ENCODE measurements at places on chromosomes 5 and 9.

GRCh38 chr9:115080242-115080641, 37.7 kb downstream of the TNC start:
- DNase-seq, result no peak

GRCh38 chr5:176646707-176647029, 616 bp upstream of the TSPAN17 start:
- no peak for DNase-seq

DNA sequence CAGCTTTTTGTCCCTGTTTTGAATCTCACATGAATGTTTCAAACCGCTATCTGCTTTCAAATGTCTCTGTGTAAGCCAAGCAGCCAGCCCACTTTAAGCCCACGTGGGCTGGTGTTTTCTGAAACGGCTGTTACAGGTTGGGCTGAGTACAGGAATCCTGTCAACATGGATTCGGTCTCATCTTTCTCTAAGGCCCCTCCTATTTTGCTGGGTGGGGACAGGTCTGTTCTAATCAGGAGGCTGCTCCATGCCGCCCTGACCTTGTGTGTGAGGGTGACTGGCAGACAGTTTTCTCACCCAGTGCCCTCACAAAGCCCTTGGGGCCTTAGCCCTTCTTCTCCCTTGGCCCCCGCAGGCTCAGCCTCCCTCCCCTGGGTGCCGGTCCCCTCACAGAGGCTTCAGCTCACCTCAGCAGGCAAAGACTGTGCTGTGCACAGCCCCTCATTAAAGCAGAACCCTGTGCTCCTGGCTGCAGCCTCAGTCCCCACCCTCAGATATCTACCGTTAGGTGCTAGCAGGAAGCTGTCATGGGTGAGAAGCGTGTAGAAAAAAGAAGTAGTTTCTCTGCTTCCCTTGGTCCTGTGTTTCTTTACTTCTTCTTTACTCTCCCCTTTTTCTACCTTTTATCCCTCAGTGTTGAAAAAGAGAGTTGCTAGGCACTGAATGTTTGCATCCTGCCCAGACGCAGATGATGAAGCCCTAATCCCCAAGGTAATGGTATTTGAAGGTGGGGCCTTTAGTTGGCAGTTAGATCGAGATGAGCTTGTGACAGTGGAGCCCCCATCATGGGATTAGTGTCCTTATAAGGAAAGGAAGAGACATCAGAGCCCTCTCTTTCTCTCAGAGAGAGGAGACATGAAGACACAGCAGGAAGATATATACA, 205.7 kb downstream of the ADAMTS12 start:
- no peak for DNase-seq

DNA sequence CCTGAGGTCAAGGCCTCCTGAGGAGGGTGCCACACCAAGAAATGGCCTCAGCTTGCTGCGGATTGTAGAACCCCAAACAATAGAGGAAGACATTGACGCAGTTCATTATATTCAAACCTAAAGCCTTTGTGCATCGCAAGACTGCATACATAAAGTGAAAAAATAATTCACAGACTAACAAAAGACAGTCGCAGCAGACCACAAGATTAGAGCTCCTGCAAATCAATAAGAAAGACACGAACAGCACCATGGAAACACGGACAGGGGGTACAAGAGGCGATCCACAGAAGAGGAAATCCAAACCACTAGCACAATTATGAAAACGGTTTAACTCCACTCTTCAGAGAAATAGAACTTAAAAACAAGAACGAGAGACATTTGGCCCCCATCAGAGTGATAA, 10.0 kb upstream of the TCOF1 start:
- DNase-seq, result no peak

DNA sequence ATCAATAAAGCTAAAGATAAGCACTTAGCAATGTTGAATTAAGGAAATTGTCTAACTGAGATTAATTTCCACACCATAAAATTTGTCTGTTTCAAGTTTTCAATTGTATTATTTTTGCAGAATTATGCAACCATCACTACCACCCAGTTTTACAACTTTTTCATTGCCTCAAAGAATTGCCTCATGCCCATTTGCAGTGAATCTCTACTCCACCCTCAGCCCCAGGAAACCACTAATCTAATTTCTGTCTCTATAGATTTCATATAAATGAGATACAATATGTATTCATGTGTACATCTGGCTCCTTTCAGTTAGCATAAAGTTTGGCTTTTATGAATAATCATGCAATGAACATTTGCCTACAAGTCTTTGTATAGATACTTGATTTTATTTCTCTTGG, 72.9 kb downstream of the PTCD2 start:
- DNase-seq, result no peak

GRCh38 chr9:96071815-96072124, 196.3 kb downstream of the ERCC6L2 start:
- DNase-seq, result no peak

GRCh38 chr5:119290161-119290569, 65.7 kb upstream of the TNFAIP8 start:
- no peak for DNase-seq

- DNase-seq, result no peak
These were observed 153.3 kb downstream of the RGS3 start for GRCh38 chr9:113616621-113617496.

DNA sequence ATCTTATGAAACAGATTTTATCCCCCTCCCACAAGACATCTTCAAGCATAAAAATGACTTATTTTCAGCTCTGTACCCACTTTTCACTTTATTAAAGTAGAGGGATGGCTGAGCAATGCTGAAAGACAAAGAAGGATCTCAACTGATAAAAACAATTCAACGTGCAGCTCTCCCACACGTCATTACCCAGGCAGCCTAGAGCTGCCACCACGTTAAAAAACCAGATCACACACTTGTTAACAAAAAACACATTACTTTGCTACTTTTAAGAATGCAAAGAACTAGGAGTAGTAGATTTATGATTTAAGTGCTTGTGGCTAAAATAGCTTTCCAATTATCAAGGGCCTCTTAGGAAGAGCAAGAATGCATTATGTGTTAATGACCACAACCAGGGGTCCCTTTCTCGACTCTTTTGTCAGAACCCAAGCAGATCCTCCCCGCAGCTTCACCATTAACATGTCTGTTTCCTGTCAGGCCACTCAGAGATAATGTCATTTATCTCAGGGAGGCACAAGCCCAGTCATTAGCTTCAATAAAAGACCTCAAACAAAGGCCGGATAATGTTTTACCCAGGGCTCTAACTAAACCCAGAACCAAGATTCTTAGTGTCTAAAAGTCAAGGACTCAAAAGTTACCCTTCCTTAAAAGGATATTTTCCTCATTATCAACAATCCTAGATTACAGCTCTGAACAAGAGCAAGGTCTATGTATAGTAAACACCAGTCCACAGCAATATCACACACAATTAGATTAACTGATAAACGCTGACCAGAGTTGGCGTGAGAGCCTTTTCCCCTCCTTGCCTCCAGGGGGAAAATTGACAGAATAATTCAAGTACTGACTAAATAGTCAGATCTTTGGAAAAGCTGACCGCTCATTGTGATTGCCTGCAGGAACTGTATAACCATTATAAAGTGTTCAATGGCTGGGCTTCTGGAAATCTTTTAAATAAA, 7.5 kb downstream of the ZNF608 start:
- no peak for DNase-seq

- DNase-seq, result no peak
These were observed 21.6 kb downstream of the ANKS6 start for GRCh38 chr9:98774746-98775145.

DNA sequence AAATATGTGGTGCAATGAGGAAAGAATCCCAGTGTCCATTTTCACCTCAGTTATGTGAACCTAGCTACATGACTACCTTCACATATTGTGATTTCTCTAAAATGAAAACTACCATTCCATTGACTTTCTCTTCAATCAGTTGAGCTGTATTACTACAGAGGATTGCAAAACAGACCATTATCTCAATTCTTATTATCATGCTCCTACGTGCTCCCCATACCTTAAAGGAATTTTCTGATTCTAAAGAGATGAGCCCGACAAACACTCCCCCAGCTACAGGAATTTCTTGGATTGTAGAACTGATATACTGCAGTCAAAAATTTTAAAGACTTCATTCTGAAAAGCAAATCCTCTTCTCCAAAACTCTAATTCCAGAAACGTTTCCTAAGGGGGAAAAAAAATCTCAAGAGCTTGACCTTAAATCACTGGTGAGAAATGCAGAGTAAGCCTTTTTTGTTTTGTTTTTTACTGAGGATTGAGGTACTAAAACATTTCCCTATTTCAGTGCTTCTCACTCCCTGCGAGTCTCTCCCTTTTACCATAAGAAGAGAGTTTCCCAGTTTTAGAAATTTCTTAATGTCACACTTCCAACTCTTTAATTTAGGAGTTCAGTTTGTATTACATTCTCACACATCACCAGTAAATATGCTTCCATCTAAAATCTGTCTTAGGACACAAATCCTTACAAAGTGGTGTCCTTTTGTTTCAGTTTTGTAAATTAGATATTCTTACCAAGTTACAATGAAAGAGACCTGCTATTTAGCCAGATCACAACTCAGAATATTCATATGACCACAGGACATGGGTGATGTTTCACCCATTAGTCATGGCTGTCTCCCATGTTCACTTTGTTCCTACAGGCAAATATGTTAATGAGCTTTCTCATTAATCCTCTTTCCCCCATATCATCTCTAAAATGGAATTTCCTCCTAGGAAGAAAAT, 203.8 kb downstream of the TSSK1B start:
- DNase-seq, result no peak

GRCh38 chr5:16889972-16890519, 46.0 kb downstream of the MYO10 start:
- DNase-seq, result no peak

DNA sequence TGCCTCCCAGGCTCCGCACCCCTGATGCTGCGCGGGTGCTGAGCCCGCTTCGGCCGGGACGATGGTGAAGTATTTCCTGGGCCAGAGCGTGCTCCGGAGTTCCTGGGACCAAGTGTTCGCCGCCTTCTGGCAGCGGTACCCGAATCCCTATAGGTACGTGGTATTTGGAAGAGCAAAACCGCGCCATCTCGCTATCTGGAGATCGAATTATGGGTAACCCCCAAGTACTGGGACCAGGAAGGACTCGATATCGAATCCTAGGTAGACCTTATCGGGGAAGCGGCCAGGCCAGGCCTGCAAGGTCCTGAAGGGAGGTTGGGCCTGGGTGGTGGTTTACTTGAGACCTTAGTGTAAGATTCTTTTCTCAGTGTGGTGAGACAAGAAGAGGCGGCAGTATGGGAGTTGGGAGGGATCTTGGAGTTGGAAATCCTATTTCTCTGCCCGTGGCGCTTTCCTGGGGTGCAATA, 359 bp downstream of the PRELID1 start:
- peak; percentile 10 for DNase-seq

- no peak for DNase-seq
These were observed 2331.9 kb downstream of the MAT2B start for GRCh38 chr5:165837286-165837685.

DNA sequence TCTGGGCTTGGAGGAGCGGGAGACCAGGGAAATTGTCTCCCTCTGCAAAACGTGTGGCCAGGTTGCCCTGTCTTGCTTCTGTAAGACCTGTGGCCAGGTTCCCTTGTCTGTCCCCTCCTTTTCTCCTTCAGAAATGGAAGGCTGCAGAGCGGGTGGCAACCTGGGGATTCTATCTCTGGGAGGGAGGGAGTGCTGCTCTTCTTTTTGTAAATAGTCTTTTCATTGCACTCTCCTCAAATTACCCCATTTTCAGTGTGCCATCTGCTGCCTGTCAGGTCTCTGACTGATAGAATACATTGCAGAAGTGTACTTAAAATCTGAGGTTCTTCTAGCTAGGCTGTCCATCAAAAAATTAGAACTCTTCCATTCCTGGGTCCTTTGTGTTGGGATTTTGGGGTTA, 126.0 kb downstream of the GABRB2 start:
- DNase-seq, result no peak

GRCh38 chr5:68957591-68957990, 136.2 kb upstream of the SLC30A5 start:
- DNase-seq, result no peak

DNA sequence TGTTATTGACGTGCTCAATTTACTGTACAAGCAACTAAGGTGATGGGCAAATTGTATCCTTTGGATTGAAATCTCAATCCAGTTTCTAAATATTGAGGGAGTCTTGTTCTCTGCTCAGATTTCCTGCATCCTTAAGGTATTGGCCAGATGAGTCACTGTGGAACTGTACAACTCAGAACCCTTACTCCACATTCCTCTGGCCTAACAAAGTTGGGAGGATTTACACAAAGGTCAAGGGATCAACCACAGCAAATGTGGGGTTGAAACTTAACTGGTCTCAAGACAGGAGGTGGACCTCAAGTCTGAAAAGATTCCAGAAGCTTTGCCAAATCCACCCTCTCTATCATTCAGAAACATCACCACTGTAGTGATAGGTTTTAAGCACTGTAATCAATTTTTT, 81.5 kb upstream of the AGXT2 start:
- DNase-seq, result peak; percentile 22
